ENCODE measurements at places on chromosomes 6 and 20. TPM values are rescaled to one million over a fixed set of nuclear protein-coding genes. Genes with fewer than 3 reads are reported as not detected.

DNA sequence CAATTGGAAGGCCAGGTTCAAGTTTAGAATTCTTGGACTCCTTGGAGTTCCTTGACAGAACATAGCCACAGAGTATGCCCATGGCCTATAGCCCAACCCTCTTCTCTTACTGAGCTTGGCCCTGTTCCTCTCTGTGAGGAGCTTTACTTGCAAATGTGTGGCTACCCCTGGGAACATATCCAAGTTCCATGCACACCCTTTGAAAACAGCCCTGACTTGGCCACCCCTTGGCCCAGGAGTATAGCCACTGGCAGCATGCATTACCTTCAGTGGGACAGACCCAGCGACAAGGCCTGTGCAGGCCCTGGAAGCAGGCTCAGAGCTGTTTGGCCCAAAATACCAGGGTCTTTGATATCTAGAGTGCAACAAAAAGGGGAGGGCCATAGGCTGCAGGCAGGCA is 19.5 kb upstream of the MAS1 start:
- DNase-seq: no peak

DNA sequence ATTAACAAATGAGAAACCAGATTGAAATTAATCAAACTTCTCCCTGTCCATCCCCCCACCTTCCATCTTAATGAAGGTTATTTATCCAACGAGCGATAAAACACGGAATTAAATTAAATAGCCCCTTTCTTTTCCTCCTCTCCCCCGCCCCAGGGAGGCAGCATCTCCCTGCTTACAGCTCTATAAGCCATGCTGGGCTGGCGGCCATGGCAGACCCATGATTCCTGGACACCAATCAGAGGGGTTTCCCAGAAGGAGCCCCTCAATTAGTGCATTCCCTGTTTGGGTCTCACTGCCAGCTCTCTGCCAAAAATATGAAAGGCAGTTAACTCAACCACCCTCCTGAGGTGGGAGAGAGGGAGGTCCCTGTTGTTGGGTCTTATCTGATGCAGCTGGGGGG is 33.8 kb downstream of the GRM4 start:
- no peak for DNase-seq

- no peak for DNase-seq
These were observed 9.3 kb downstream of the ANGPT4 start for GRCh38 chr20:906703-907270.

- no peak for DNase-seq
These were observed 188.8 kb downstream of the HIVEP2 start for GRCh38 chr6:142756215-142756630.

GRCh38 chr6:163635731-163636364 is 221.3 kb downstream of the QKI start:
- no peak for DNase-seq

DNA sequence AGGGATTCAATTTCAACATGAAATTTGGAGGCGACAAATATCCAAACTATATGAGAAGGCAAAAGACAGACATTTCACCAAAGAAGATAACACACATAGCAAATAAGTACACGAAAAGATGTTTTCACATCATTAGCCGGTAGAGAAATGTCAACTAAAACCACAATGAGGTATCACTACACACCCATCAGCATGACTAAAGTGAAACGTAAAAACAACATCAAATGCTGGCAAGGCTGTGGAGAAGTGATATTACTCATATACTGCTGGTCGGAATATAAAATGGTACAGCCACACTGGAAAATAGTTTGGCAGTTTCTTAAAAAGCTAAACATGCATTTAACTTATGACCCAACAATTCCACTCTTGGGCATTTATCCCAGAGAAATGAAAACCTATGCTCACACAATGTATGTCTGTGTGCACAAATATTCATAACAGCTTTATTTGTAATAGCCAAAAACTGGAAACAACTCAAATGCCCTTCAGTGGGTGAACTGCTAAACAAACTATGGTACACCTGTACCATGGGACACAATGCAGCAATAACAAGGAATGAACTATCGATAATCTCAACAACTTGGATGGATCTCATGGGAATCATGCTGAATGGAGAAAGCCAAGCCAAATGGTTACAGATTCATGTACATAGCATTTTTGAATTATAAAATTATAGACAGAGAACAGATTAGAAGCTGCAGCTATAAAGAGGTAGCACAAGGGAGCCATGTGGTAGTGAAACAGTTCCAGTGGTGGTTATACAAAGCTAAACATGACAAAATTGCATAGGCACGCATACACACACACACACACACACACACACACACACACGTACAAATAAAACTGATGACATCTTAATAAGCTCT is 8.6 kb downstream of the ADAT2 start:
- DNase-seq: no peak

DNA sequence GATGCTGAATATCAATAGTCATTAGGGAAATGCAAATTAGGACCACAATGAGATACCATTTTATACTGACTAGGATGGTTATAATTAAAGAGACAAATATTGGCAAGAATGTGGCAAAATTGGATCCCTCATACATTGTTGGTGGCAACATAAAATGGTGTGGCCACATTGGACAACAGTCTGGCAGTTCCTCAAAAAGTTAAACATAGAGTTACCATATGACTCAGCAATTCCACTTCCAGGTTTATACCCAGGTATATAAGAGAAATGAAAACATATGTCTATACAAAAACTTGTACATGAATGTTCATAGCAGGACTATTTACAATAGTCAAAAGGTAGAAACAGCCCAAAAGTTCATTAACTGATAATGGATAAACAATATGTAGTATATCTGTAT is 2.0 kb upstream of the CRIP3 start:
- no peak for DNase-seq

GRCh38 chr6:117265410-117266256 is at the start of gene VGLL2:
Gene VGLL2 (plus strand): TSS chr6:117265558. CDS start chr6:117265764, 206 bp downstream.
- peak; percentile 85 for DNase-seq

- DNase-seq: no peak
These were observed 41.3 kb downstream of the FKBP5 start for GRCh38 chr6:35647400-35647799.

DNA sequence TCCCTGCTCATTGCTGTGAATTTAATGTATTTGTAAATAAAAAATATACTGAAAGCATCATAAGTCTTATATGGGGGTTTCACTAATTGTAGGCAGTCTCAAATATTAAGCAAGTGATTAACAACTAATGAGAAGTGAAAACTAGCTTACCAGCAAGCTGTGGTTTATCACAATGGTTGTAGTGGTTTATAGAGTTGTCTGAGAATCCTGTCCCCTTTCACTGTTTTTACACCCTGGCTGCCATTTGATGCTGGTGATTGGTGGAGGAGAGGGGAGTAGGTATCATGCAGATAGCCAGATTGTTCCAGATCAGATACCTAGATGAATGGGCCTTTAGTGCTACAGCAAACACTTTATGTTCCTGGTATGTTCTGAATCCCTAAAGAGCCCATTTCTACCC is 6.0 kb downstream of the MKKS start:
- no peak for DNase-seq

- no peak for DNase-seq
These were observed 102.8 kb downstream of the PREP start for GRCh38 chr6:105300090-105300489.

GRCh38 chr6:71107911-71108420 is 151.1 kb upstream of the B3GAT2 start:
- no peak for DNase-seq

DNA sequence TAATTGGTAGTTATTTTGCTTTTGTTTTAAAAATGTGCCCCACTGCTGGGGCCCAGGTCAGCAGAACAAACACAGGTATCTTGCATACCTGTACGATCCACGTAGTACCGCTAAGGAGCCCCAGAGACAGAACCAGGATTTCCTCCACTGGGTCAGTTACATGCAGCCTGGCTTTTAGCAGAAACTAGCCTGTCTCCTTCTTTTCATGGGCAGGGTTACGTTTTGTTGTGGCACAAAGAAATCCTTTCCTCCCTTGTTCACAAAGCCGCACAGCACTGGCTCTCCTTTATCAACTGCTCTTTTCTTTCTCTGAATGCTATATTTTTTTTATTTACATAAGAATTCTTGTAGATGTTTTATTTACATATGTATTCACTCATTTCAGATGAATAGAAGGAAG is 190.3 kb upstream of the POU3F2 start:
- DNase-seq: no peak

GRCh38 chr20:51757226-51757625 is 11.0 kb downstream of the ATP9A start:
- DNase-seq: no peak

SLC32A1 gene
- total RNA-seq: not detected

CSNK2A1 gene
- 144 TPM for total RNA-seq

BAG2 gene
- total RNA-seq: 6.7 TPM

OTOR gene
- total RNA-seq: not detected

SCRT2 gene
- total RNA-seq: not detected

BHLHE23 gene
- not detected for total RNA-seq
